ENCODE measurements at places on chromosomes 5 and 9.

DNA sequence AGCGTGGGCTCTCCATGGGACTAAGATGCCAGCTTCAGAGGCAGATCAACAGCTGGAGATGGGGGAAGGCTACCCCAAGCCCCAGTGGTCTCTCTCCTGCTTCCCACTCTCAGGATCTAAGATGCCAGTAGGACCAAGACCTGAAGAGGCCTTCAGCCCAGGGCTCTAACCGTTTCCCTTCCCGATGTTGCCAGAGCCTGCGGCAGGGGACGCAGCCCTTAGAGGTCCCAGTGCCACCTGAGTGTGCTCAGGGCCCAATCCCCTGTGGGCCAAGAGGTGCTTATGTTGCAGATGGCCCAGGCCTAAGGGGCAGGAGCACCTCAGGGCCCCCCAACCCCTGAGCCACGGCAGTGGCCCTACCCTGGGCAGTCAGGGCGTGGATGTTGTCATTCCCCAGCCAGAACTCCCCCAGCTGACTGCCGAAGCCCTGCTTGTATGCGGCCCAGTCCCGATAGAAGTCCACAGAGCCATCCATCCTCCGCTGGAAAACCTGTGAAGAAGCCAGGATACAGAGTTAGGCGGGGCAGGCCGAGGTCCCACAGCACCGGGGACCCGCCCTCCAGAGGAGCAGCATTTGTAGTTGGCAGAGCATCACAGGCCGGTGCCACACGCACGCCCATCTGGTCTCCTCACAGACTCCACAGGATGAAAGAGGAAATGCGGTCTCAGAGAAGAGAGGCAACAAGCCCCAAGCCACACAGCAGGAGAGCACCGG, 5.4 kb downstream of the FCN1 start:
- DNase-seq = no peak

DNA sequence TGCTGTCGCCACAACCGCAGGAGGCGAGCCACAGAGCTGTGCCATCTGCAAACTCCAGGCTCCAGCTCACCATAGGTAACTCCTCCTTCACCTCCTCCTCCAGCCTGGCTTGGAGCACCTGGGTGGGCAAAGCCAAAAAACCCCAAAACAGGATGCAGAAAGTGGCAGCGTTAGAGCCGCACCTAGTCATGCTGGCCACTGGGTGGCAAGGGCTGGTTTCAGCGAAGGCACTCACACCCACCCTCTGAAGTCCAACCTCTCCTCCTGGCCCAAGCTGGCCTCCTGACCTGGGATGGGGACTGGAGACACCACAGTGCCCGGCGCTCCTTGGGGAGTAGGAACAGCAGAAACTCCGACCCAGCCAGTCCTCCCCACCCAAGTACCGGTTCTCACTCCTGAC, 28.7 kb upstream of the ZNF354B start:
- no peak for DNase-seq

- no peak for DNase-seq
Observed at GRCh38 chr9:76717613-76718012, 46.6 kb upstream of the PCA3 start.

DNA sequence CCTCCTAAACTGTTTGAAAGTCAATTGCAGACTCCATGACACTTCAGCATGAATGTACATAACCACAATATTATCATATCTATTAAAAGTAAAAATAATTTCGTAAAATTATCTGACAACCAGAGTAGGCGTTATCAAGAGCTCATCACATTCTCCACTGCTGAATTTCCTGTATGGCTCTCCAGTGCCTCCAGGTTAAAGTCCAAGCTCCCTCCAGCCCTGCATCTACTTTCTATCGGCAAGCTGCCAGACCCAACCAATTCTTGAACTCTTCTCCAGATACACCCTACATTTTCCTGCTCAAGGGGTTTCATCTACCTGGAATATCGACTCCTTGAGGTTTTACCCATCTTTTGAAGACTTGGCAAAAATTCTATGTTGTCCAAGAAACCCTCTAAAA, 74.5 kb upstream of the TBC1D2 start:
- no peak for DNase-seq

GRCh38 chr5:157554179-157555036, 21.2 kb downstream of the ADAM19 start:
- no peak for DNase-seq

- no peak for DNase-seq
Observed at GRCh38 chr5:109267283-109267682, 142.5 kb downstream of the PJA2 start.

- no peak for DNase-seq
Observed at GRCh38 chr5:56460195-56460546, 227.0 kb upstream of the ANKRD55 start.

- peak; percentile 42 for DNase-seq
Observed at GRCh38 chr5:159805021-159805420, 111.3 kb upstream of the ADRA1B start.

DNA sequence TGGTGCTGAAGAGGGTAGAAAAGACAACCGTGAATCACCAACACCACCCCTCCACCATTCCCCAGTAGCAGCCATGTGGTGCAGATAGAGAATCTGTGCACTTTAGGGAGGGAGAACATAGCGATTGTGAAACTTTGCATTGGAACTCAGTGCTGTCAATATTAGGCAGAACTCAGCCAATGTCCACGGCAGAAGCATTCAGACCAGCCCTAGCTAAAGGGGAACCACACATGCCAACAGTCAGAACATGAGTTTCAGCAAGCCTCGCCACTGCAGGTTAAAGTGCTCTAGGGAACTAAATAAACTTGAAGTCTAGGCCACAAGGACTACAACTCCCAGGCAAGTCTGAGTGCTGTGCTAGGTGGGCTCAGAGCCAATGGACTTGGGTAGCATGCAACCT, 38.5 kb upstream of the DEPDC1B start:
- DNase-seq = no peak

Data from fibroblast of upper back skin (primary cell).